ENCODE measurements at places on chromosomes 2 and 18.

GRCh38 chr18:63244607-63245006 lies 75.0 kb downstream of the BCL2 start:
- no peak for DNase-seq

- DNase-seq = no peak
Observed at GRCh38 chr2:137500599-137500998, 463.7 kb upstream of the HNMT start.

GRCh38 chr2:53475321-53475720 lies 292.3 kb upstream of the CHAC2 start:
- peak; percentile 11 for DNase-seq

DNA sequence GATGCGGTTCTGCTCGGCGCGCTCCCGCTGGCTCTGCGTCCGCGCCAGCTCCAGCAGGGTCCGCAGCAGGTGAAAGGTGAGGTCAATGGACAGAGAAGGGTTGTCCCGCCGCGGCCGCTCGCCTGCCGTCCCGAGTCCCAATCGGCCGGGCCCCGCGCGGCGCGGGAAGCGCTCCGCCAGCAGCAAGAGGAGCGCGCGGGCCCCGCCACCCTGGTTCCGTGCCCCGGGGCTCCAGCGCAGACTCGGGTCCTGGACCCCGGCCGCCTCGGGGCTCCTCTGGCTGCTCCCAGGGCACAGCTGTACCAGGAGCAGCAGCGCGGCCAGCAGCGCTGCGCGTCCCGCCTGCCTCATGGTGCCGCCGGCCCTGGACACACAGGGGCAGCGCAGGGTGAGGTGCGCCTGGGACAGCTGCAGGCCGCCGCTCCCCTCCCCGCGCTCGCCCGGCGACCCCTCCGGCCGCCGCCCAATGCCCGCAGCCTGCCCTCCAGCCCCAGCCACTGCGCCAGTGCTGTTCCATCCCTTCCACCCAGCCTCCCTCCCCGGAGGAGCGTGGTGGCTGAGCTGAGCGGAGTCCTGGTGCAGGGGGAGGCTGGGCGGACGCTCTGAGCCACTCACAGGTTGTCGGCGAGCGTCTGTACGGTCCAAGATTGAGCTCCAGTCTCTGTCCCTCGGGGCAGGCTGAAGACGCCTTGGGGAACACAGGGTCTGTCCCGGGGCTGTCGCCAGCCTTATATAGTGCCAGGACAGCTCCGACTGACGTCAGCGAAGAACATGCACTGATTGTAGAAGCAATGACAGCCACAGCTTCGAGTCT lies 493 bp downstream of the UCN start:
- no peak for DNase-seq

GRCh38 chr2:180607514-180608049 lies 372.8 kb upstream of the UBE2E3 start:
- DNase-seq = no peak

- no peak for DNase-seq
Observed at GRCh38 chr2:206452242-206452641, 8.9 kb downstream of the ADAM23 start.

- DNase-seq = peak; percentile 49
Observed at GRCh38 chr2:164028814-164029534, 293.2 kb upstream of the FIGN start.

DNA sequence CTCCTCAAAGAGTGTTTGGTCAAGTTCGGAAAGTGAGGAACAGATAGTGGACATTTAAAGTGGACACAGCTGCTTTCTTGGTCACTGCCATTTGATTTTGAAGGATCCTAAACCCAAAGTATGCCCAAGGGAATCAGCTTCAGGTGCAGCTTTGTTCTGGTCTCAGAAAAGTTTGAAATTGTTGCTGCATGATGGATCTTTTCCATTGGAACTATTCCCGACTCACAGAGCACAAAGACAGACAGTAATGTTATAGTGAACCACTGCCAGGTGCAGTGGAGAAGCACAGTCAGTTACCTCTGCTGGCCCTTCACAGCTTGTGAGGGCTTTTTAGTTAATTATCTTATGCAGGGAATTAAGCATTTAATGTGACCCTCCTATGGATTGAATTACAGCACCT lies 301.7 kb downstream of the PHLPP1 start:
- no peak for DNase-seq
